GM13977 (cell line): ENCODE measurements at places on chromosomes 13 and 19.

GRCh38 chr19:58556622-58557220, 1.7 kb downstream of the UBE2M start:
- DNase-seq: no peak

GRCh38 chr13:45416516-45417128, 1.6 kb downstream of the SLC25A30 start:
- DNase-seq: no peak

DNA sequence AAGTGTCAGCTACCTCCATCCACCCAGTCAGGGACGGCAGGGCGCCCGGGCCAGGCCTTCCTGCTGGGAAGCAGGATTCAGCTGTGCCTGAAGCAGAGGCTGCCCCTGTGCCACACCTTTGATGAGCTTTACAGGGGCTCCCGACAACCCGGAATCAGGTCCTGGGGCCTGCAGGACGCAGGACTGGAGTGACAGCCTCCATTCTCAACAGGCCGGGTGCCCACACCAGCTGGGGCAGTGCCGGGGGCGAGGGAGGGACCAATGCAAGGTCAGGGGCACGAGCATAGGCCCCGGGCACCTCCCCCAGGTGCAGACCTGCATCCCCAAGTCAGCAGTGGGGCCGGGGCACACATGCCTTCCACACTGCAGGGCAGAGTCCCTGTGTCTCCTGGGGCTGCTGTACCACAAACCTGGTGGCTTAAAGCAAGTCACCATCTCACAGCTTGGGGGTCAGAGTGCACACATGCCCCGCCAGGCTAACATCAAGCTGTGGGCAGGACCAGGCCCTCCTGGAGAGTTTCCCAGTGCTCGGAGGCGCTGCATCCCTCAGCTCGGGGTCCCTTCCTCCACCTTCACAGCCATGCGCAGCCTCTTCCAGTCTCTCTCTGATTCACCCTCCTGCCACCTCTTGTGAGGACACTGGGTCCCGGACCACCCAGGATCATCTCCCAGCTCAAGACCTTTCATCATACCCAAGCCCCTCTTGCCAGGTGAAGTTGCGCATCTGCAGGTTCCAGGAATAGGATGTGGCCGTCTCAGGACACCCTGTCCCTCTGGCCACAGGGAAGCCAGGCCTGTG, 13.4 kb downstream of the UBXN6 start:
- DNase-seq: no peak

DNA sequence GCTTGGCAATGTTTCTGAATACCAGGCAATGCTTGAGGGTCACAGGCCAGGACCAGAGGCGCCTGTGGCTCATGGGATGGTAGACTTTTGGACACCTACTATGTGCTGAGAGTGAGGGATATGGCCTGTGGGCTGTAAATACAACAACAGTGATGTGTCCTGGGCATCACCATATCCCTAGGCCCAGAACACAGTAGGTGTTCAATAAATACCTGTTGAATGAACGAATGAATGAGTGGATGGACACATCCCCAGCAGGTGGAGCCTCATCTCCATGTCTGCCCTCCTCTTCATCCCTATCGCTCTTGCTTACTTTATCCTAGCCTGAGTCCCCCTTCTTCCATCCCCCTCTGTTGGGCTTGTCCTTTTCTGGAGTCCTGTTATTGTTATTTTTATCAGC, 16.5 kb upstream of the NANOS2 start:
- DNase-seq: no peak

GRCh38 chr13:112907871-112908331, 61.1 kb upstream of the MCF2L start:
- DNase-seq: no peak

DNA sequence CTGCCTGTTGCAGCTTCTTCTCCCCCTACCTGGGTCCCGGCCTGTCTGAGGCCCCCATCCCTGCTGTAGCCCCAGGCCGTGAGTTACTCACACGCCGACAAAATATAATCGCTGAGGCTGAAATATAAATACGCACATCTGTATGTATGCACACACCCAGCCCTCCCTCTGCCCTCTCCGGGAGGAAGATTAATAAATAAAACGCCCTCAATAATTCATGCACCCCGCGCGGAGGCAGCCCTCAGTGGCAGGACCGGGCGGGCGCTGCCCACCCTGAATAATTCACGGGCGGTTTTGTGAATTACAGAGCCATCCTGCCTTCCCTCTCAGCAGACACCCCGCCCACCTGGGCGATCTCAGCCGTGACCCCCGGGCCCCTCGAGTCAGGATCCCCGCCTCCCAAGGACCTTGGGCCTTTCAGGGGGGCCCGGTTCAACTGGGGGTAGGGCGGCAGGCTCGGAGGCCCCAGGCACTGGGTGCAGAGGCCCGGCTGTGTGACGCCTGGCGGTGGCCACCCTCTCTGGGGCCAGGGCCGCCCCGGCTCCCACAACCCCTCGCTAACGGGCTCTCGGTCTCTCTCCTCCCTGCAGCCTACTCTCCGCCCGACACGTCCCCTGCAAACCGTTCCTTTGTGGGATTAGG, 24.2 kb downstream of the SMIM24 start:
- DNase-seq: no peak

DNA sequence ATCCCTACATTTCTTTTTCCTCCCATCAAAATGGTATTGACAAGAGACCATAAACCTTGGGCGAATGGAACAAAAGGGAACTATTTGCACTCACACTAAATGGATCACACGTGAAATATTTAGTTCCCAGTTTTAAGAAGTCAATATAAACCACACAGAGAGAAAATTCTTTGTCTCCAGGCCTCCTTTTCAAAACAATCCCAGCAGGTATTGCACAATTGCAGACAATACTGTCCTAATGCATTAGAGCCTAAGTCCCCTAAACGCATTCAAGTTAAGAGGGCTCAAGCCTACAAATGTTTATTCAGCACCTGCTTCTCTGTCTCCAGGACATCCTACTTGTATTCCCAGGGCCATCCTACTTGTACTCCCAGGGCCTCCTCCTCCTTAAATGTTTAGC, 1.3 kb upstream of the B3GLCT start:
- no peak for DNase-seq

DNA sequence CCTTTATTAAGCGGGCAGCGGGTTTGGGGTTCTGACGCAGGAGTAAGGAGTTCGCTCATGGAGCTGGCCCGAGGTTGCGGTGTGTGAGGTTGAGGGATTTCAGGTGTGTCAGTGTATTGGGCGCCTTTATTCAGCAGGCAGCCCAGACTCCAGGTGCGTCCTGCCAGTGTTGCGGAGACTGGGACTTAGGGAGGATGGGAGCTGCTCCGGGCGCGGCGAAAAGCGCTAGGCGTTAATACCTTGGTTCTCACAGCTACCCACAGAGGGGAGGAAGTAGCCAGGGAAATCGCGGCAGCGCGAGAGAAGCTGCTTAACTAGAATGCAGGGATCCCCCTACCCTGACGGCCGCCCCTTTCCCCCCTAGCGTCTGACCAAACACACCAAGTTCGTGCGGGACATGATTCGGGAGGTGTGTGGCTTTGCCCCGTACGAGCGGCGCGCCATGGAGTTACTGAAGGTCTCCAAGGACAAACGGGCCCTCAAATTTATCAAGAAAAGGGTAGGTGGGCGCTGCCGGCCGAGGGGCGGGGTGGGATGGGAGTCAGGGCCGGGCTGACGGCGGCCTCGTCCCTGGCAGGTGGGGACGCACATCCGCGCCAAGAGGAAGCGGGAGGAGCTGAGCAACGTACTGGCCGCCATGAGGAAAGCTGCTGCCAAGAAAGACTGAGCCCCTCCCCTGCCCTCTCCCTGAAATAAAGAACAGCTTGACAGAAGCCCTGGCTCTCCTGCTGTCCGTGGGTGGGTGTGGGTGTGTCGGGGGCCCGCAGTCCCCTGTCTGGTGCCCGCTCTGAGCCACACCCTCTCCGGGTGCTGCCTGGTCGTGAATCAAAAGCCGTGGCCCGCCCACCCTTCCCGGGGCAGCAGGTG, 1.1 kb downstream of the RPL36 start:
- DNase-seq: no peak
